Stimulated activated memory B cell treated with anti-CD40 and anti-IgM and Interleukin-4, amounts not matched to agents 10 μg/mL and 1 μg/mL and 100 μg/mL, for 72 hours (primary cell): ENCODE measurements at places on chromosomes 2 and 18.

DNA sequence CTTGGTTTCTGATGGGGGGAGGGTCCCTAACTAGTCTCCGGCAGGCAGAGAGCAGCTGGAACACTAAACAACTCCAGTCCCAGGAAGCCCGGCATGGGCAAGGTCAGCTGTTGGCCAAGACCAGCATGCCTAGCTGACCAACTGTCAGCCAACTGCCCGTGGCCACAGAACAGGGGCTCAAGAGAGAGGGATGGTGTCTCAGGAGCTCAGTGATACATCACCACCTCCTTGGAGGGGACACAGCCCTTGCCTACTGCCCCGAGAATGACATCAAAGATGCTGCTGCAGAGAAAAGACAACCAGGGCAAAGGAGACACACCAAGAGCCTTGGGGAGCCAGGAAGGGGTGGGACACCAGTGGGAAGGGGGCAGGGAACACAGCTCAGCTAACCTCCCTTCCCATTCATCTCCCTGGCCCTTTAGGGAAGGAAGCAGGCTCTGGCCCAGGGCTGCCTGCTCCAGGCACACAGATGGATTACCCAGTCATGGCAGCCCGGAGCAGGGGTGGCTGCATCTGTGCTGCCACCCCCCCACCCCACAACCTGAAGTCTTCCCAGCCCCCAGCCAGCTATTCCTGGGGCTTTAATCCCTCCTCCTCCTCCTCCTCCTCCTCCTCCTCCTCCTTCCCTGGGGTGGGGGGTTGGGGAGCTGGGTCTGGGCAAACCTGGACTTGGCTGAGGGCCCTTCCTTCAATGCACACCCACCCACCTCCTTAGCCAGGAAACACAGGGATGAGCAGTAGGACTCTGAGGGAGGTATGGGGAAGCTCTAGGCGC lies 1.9 kb downstream of the BIN1 start:
- ATAC-seq = no peak

DNA sequence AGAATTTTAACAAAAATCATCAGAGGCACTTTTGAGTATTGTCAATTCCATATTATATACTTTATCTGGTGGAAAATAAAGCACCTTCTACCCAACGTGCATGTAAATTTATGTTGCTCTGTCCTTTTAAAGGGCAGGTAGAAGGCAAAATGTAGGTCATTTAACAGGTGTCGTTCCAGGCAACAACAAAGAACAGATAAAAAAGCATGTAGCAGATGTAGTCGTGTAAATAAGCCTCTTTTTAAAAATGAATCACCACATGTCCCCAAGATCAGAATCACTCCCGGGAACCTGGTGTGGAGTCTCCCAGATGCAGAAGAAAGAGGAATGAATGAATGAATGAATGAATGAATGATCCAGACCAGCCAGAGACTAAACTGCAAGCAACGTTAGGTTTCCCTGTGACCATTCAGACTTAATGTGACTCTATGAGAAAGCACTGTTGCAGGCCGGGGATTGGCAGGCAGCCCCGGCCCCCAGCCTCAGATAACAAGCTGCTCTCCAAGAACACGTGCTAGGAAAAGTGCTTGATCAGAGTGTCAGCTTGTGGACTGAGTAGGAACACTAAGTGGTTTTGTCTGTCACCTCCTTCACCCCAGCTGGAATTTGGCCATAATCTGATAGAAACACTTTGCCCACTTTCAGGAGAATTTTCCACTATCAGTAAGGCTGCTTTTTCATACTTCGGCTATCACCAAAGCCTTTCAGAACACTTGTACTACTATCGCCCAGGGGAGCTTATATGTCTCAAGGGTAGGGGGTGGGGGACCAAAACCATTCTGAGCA lies 100.6 kb downstream of the CDK15 start:
- no peak for ATAC-seq

- no peak for ATAC-seq
Observed at GRCh38 chr2:169272010-169272409, 90.3 kb downstream of the LRP2 start.

GRCh38 chr2:72096181-72096580 lies 51.5 kb downstream of the CYP26B1 start:
- ATAC-seq = no peak

- ATAC-seq = no peak
Observed at GRCh38 chr2:70822843-70823242, 2.4 kb upstream of the CLEC4F start.

DNA sequence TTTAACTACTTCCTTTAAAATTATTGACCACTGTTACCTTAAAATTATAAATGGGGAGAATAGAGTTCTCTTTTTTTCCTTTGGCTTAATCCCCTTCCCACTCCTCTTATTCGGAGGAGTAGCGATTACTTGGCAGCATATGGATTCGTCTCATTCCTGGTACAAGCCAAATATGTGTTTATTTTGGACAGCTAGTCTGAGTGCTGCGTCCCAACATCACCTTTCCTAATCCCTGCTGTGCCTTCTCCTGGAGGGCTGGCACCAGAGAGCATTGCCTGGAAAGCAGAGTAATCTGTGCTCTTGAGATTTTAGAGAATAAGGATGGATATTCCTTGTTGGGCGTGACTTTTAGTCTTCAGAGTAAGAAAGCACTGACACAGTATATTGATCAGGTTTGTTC lies 185.6 kb downstream of the AGAP1 start:
- no peak for ATAC-seq

GRCh38 chr18:70520867-70521266 lies 232.0 kb downstream of the SOCS6 start:
- no peak for ATAC-seq

DNA sequence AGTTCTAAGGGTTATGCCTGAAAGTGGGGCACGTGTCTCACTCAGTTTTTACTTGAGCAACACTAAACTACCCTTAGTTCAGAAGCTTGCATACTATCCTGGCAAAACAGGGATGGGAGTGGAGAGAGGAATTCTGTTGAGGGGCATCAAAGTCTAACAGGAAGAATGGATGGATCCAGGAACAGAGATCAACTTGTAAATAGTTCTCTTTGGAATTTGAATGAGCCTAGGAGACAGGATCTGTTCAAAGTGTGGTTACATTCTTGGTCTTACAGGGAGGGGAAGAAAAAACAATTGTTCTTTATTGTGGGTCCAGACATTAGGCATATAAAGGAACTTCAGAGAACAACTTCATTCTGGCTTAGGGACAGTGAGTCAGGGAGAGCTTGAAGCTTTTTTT lies 560.2 kb downstream of the CNTNAP5 start:
- no peak for ATAC-seq

- ATAC-seq = no peak
Observed at GRCh38 chr2:4653991-4654390, 950.6 kb downstream of the DCDC2C start.

- ATAC-seq = no peak
Observed at GRCh38 chr2:71926876-71927756, 220.5 kb downstream of the CYP26B1 start.

GRCh38 chr18:67215686-67216085 lies 300.8 kb downstream of the DSEL start:
- ATAC-seq = no peak

GRCh38 chr18:69022426-69022825 lies 224.5 kb downstream of the CCDC102B start:
- no peak for ATAC-seq

- no peak for ATAC-seq
Observed at GRCh38 chr18:59672235-59672711, 24.9 kb downstream of the CCBE1 start.

GRCh38 chr2:31324016-31324633 lies 90.2 kb downstream of the EHD3 start:
- peak; percentile 60 for ATAC-seq

DNA sequence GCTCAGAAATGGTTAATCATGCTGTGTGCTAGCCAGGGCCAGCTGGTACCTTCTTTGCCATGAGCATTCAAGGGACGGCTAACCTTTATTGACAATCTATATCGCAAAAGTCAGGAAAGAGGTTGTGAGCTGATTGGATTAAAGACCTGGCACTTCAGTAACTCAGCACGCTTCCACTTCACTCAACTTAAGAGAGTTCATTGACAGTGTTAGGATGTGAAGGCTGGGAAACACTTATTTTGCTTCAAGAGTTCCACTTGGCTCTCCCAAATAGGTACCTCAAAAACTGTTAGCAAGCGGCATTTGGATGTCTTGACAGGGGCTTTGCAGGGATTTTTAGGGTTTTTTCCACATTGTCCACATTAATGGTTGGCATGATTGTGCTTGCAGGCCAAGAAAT lies 25.1 kb upstream of the TXNDC2 start:
- no peak for ATAC-seq

DNA sequence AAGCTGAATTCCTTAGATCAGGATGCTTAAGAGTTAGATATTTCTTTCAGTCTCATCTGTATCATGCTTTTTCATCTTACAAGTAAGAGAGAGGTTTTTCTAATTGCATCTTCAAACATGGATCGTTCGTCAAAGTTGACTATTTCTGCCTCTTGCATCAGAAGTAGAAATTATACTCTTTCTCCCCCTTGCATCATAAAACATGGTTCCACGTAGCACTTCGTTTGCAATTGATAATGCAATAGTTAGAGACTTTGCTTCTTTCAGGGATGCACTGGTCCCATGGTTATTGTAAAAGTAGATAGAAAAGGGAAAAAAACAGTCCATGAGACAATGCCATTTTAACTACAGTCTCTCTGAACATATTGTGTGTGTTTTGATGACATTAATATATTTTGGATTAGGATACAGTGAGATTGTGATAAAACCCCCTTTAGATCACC lies 75.1 kb upstream of the PARD3B start:
- ATAC-seq = no peak

- no peak for ATAC-seq
Observed at GRCh38 chr2:106704798-106705197, 181.2 kb downstream of the ST6GAL2 start.

DNA sequence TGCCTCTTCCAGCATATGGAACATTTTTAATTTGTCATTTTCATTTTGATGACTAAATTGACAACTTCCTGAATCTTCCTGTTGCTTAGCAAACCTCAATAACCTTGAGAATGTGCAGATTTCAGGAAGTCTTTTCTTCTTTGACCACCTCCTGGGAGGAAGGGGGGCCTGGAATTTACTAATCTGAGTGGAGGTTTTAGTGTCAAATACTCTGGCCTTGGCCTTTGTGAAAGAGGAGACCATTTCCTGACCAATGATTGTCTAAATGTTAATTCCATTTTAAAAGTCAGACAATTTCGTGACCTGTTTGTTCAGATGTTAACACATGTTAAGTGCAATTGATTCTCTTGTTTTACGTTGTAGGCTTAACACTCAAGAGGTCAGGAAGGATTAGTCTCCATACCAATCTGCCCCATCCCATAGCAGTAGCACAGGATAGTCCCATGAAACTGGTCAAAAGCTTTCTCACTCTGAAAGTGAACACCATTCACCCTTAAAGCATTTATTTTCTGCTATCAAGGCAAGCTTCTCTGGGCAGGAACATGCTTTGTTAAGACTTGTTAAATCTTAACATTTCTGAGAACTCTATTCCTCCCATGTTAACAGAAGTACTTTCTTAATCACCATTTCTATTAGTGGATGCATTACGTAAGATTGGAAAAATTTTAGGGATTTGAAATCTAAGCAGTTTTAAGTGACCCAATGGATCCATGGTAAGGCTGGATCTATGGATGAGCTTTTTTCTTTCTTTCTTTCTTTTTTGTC lies 219.6 kb downstream of the RND3 start:
- no peak for ATAC-seq

DNA sequence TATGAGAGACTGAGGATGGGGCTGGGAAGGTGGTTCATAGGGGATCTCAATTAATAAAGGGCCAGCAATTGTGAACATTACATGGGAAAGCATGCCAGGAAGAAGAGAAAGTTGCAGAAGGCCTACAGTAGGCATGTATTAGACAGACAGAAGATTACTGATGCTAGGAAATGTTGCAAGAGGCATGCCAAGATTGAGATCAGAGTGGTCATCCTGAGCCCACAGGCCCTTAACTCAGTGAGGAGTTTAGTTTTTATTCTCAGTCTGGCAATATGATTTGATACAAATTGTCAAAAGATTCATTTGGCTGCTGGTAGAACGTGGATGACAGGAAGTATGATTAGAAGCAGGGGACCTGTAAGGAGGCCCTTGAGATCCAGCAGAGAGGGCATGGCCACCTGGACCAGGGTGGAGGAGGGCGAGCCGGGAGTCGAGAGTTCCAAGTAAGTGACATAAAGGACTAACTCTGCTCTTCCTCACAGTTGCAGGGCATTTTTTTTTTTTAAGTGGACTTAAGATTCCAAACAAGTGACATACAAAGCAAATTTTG lies 54.9 kb downstream of the EPHA4 start:
- no peak for ATAC-seq

DNA sequence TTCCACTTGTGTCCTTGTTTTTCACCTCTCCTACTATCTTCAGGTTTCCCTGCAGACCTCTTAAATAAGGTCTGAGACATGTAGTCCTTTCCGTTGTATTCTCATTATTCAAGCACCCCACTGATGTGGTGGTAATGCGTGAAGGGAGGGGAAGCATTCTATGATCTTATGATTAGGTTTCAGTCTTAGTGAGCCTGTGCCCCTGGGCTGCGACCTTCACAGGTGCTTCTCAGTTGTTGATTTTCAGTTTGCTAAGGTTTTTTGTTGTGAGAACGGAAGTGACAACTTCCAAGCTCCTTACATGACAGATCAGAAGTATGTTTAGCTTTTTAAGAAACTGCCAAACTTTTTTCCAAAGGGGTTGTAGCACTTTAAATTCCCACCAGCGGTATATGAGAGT lies 41.3 kb downstream of the VPS54 start:
- ATAC-seq = peak; percentile 54

DNA sequence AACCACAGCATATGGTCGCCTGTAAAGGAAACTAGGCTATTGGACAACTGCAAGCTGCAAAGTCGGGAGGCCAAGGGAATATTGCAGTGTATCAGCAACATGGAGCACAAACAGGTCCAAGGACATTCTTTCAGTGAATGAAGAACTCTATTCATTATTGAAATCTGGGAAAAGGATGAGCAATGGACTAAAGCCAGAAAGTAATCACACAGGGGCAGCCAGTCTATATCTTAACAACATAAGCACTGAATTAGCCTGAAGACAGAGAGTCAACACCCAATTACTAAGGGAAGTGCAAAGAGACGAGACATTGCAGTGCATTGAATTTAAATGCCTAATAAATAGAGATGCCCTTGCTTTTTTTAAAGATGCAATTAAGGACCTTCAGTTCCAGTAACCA lies 615.5 kb upstream of the SETBP1 start:
- ATAC-seq = no peak

DNA sequence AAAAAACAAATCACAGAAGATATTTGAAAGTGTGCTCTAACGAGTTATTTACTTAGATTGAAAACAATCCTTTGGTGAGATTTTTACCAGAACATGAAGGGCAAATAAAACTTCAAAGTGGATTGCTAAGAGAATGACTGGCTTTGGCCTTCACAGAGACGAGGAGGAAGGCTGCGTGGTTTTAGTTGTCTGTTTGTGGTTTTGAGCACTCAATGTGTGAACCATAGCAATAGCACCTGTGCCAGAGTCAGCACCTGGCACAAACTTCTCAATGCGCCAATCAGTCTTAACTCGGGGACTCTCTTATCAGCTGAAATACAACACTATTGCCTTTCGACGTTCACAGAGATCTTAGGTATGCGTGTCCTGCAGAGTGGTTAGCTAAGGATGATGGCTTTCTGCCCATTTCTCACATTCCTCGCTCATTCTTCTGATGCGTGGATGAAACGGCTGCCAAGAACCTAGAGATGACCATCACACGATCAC lies 70.0 kb downstream of the MBP start:
- ATAC-seq = peak; percentile 84
